ENCODE measurements at places on chromosomes 7 and 10.

DNA sequence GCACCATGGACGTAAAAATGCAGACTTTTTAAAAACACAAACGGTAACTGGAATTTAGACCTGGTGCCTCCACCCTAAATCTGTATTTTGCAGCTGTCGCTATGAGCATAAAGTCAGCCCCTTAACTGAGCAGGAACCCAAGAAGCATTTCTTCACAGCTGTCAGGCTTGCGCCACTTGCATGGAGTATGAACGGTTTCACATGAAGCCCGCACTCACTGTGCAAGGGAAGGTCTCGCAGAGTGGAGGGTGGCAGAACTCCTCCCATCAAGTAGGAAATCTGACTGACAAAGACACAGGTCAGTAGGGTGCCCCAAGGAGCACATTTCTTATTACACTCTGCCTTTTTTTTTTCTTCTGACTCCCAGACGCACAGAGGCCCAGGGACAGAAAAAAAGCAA is 58.5 kb downstream of the ELMO1 start:
- DNase-seq = no peak

- no peak for DNase-seq
These were observed 2.3 kb downstream of the HDAC9 start for GRCh38 chr7:18497800-18498199.

DNA sequence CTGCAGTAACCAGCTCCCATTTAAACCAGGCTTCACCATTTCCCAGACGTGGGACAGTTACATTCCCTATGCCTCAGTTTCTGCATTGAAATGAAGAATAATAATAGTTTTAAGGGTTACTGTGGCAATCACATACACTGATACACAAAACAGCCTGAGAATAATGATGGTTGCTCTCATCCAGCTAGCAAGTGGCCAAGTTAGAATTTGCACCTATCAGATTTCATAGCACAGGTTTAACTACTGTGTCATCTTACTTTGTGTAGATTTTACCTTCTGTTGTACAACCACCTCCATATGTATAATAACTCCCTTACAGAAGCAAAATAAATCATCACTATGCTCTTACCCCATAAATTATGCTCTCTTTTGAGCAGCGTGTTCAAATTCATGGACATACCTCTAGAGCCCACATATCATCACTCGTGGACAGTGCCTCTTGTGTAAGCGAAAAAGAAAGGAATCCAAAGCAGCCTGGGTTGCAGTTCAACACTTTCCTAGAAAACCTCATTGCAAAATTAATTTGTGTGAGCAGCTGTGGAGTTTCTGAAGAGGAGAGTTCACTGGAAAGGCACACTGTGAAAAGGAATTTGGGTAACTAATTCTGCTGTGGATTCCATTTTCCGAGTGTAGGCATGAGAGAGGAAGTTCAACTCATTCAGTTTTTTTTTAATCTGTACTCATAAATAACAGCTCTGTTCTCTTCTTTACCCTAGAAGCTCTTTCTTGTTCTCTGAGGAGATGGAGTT is 492.5 kb downstream of the ARL4A start:
- no peak for DNase-seq

- no peak for DNase-seq
These were observed 107.8 kb downstream of the CUBN start for GRCh38 chr10:17021656-17022465.

GRCh38 chr7:148230296-148230695 is 360.3 kb upstream of the C7orf33 start:
- DNase-seq = no peak

- no peak for DNase-seq
These were observed 52.5 kb upstream of the GRID1 start for GRCh38 chr10:86419101-86419500.

DNA sequence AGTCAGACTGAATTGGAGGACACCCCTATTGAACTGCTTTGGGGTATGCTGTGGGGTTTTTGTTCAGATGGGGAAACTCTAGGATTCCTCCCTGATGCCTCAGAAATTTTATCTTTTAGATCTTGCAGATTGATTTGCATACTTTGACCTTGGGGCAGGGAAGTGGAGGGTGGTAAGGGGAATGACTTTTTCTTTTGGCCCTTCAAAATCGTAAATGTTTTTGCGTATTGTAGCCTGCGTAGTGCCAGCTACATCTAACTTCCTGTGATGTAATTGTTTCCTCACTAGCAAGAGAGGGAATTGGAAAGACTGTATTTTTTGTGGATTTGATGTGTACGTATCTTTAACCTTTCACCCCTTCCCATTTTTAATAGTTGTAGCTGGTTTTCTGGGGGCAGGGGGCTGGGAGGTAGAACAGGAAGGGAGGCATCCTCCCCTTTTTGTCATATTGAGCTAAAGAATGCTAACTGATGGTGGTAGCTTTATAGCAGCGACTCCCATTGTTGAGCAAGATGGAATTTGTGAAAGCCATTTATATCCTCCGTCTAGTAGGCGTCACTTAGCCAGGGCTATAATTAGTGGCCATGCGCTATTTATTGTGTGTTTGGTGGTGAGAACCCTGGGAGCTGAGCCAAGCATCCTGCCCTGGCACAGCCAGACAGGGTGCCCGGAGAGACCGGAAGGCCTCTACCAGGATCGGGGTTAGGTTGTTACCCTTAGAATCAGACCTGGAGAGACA is 11.3 kb downstream of the DUSP5 start:
- DNase-seq = no peak

- DNase-seq = no peak
These were observed 140.0 kb downstream of the CHCHD3 start for GRCh38 chr7:132941905-132942304.

DNA sequence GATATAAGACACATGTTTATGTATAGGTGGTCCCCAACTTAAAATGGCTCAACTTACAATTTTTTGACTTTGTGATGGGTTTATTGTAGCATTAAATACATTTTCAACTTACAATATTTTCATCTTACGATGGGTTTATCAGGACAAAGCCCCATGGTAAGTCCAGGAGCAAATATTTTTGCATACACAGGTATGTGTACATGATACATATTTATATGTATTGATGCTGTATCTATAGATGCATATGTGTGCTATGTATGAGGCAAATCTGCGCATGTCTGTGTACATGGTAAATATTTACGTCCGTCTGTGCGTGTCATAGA is 664 bp upstream of the UBE3C start:
- no peak for DNase-seq

GRCh38 chr7:155210356-155210755 is 87.3 kb upstream of the INSIG1 start:
- no peak for DNase-seq

DNA sequence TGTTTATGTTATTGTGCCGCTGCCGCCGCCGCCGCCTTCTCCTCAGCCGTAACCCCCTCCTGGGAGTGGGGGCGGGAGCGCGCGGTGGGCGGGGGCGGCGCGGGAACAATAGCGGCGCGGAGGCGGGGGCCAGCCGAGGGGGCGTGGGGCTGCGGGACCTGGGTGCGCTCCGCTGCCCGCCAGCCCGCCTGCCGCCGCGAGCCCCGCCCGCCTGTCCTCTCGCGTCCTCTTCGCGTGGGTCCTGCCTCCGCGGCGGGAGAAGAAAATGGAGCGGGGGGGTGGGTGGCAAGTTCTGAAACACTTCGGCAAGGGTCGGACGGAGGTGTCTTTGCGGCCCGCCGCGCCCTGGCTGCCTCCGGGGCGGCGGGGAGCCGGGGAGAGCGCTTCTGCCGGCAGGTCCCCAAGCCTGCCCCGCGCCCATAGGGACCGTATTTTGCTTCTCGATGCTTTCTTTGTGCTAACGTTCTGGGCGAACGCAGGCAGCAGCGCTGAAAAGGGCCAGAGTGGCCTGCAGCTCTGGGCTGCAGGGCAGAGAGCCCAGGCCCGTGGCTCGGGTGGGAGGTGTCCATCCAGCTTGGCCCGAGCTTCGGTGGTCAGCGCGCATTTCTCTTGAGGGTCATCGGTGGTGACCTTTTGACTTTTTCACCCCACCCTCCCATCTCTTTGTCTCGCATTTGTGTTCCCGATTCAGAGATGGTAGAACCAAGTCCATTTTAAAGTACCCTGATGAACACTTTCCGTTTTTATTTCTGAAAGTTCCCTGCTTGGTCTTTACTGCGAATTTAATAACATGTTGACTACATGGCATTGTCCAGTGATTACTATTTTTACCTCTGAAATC is 613 bp downstream of the MAPK8 start:
- no peak for DNase-seq

DNA sequence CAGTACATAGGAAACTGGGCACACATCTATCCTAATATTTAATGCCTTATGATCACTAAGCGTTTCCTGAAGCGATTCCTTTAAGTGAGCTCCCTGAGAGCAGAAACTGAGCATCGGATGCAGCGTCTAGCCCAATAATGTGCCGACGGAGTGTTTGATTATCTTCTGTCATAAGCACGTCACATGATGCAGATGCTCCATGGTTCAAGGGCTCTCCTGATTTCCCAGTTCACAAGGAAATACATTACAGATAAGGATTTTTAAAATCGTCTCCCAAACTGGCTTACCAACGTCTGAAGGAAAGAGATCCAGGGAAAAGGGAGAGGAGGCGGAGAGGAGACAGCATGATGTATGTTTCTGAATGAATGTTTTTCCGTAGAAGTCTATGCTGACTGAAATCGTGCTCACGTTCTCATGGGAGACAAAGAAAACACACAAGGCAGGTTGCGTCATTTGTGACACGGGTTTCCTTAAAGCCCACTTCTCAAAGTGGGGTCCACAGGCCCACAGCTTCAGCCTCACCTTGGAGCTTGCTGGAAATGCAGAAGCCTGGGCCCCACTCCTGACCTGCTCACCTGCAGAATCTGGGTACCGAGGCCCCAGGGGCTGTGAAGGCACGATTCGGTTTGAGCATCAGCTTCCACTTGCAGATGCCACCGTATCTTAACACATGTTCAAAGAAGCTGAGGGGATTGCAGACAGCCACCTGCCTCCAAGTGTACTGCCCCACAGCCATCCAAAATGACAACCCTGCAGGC is 21.5 kb upstream of the INSIG1 start:
- DNase-seq = no peak

DNA sequence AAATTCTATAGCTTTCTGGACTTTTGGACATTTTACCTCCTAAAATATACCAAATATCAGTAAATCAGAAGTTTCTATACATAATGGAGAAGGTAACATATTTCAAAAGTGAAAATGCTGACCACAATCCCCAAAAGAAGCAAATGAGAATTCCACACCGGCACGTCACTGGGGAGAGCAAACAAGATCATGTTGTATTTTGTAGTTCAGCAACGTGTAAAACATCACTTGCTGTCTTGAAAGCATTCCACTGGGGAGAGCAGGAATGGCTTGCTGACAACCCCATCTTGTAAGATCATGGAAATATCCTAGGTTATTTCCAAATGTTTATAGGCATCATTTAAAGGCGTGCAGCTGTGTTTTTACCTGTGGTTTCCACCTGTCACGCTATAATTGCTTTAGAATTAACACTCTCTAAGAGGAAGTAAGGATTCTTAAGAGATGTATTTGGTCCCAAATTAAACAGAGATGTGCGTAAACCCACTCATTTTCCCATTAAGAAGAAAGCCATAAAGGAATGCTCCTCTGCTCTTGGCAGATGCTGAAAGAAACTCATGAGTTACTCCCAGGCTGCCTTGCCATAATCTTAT is 397.1 kb upstream of the POT1 start:
- DNase-seq = no peak

GRCh38 chr10:100338434-100339036 is 8.5 kb upstream of the SCD start:
- peak; percentile 89 for DNase-seq

- no peak for DNase-seq
These were observed 2.5 kb downstream of the VSTM4 start for GRCh38 chr10:49112851-49113250.

GRCh38 chr7:91557789-91558404 is 293.7 kb downstream of the FZD1 start:
- no peak for DNase-seq

DNA sequence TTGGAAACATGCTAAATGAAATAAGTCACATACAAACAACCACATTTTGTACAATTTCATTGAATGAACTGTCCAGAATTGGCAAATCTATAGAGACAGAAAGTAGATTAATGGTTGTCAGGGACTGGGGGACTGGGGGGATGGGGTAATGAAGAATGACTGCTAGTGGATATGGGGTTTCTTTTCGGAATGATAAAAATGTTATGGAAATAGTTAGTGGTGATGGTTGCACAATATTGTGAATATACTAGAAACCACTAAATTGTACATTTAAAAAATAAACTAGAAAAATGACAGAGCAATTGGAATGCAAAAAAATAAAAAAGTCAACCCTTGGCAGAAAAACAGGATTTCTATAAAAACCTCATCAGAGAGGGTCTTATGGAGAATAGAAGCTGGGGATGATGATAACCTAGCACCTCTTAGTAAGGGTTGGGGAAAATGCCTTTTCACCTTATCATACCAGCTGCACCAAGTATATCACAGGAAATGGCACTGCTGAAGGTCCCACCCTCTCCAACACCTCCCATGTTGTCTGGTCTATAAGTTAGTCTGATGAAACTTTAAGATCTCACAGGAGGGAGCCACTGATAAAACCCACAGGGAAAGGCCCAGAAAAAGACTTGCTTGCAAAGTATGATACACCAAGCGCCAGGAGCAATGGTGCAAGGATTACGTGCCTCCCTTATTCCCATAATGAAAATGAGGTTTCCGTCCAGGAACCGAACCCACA is 23.1 kb upstream of the JAZF1 start:
- no peak for DNase-seq

- DNase-seq = no peak
These were observed 160.2 kb downstream of the IPMK start for GRCh38 chr10:58107506-58107905.

DNA sequence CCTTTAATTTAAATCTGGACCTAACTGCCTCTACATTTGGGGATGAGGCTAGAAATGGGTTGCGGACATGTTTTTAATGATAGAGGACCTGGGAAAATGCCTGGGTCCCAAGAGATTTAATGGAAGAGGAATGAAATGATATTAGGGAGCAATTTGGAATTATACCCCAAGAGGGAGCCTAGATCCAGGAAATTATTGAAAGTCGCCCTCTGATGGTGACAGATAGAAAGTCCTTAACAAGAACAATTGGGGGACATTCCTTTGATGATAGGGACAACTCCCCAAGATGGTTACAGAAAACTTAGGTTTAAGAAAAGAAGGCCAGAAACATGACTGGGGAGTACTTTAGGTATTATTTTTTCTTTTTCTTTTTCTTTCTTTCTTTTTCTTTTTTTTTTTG is 9.5 kb upstream of the TSGA13 start:
- no peak for DNase-seq

Measured in stimulated activated effector memory CD8-positive, alpha-beta T cell treated with anti-CD3 and anti-CD28 coated beads, Interleukin-12 subunit alpha, Interleukin-12 subunit beta, amount 100 ng/mL, for 72 hours (primary cell).